ENCODE measurements at places on chromosomes 6 and 20. TPM values are rescaled to one million over a fixed set of nuclear protein-coding genes. Genes with fewer than 3 reads are reported as not detected.

GRCh38 chr6:156438350-156438923, 338.7 kb upstream of the ARID1B start:
- H3K27ac ChIP-seq: no peak overlapping the region
- no peak for DNase-seq
- H3K4me3 ChIP-seq: no peak overlapping the region
- no peaks in the 10 kb centered on the region for H3K4me1 ChIP-seq
- no peaks in the 10 kb centered on the region for H3K36me3 ChIP-seq

- peaks cover 40% of the 10 kb centered on the region for H3K27me3 ChIP-seq
- no peaks in the 10 kb centered on the region for H3K4me1 ChIP-seq
These were observed 70.9 kb downstream of the STK35 start for GRCh38 chr20:2172305-2173175.

DNA sequence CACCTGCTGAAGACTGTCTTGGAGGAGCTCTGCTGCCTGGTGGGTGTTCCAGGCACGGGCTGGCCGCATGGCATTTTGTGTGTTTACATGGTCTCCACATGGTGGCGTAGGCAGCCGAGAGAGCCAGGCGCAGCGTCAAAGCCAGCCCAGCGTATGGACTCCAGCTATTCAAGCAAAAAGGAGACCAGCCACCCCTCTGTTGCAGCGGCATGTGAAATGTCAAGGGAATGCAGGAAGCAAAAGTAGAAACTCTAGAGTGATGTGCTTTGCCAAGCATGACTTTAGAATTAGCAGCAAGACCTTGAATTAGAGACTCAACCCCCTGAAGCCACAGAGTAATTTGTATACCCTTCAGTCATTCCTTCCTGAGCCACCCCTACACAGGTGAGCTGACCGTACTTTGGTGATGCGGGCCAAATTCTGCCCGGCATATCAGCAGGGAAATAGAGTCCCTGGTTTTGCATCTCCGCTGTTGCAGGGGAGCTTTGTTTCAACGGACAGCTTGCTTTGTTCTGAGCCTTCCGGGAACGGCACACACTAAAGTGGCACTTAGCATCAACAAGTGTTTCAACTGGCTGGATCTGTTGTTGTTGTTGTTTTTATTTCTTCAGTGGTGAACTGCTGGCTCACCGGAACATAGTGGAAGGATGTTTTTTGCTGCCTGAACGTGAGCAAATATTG, 48.5 kb downstream of the FNDC1 start:
- peaks cover 2% of the 10 kb centered on the region for H3K4me1 ChIP-seq
- H3K27me3 ChIP-seq: peaks cover 38% of the 10 kb centered on the region
- no peak overlapping the region for H3K27ac ChIP-seq

Gene OR2B6
- total RNA-seq: not detected

DNA sequence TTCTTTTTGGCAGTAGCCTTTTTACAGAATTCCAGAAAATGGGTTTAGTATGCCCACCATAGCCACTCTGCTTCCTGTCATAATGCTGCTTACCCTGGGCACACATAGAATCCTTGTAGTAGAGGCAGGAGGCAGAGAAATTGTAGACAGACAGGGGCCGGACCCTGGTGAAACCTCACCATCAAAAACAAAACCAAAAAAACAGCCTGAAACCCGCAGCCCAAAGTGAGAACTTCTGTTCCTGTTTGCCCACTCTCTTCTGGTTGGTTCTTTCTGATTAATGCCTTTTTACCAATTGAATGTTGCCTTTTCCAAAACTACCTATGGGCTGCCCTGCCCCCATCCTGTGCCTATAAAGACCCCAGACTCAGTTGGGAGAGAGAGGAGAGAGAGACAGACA, 188.2 kb downstream of the CDKAL1 start:
- no peak overlapping the region for H3K27ac ChIP-seq
- no peak for DNase-seq
- H3K4me3 ChIP-seq: no peak overlapping the region
- H3K36me3 ChIP-seq: peaks cover 7% of the 10 kb centered on the region
- no peaks in the 10 kb centered on the region for H3K4me1 ChIP-seq

GRCh38 chr20:51641866-51642265, 99.3 kb upstream of the NFATC2 start:
- H3K27me3 ChIP-seq: no peaks in the 10 kb centered on the region
- H3K36me3 ChIP-seq: peaks cover 4% of the 10 kb centered on the region
- H3K27ac ChIP-seq: no peak overlapping the region
- no peak overlapping the region for H3K4me3 ChIP-seq

Gene KIF3B
- total RNA-seq: 45.9 TPM

DNA sequence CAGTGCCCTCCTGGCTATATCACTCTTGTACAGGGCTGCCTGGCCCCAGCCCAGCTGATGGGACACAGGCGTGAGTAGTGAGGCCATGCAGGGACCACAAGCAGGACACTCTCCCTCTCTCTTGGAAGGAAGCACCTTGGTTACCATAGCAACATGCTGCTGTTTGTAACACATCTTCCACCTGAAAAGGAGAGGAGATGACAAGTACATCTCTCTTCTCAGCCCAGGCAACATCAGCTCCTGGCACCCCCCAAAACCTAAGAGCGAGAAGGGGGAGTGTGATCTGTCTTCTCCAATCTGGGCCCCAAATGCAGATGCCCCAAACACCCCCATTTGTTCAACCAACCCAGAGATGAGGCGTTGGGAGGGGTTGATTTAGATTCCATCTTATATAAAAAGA, 49.9 kb downstream of the KCNB1 start:
- no peaks in the 10 kb centered on the region for H3K36me3 ChIP-seq
- DNase-seq: no peak
- peaks cover 41% of the 10 kb centered on the region for H3K27me3 ChIP-seq
- no peaks in the 10 kb centered on the region for H3K4me1 ChIP-seq

Gene DUSP15
- total RNA-seq: 9.1 TPM

Gene FOXP4
- total RNA-seq: 62.2 TPM

- H3K36me3 ChIP-seq: no peaks in the 10 kb centered on the region
- H3K27ac ChIP-seq: no peak overlapping the region
- H3K27me3 ChIP-seq: peaks cover 21% of the 10 kb centered on the region
- H3K4me1 ChIP-seq: no peaks in the 10 kb centered on the region
- H3K4me3 ChIP-seq: no peak overlapping the region
These were observed 151.3 kb downstream of the F13A1 start for GRCh38 chr6:6169141-6169540.

Measured in type B pancreatic cell (in vitro differentiated cells).